ENCODE measurements at places on chromosomes 1 and 21.

- no peak for DNase-seq
Measured at GRCh38 chr1:112172294-112172882, 182.9 kb upstream of the KCND3 start.

DNA sequence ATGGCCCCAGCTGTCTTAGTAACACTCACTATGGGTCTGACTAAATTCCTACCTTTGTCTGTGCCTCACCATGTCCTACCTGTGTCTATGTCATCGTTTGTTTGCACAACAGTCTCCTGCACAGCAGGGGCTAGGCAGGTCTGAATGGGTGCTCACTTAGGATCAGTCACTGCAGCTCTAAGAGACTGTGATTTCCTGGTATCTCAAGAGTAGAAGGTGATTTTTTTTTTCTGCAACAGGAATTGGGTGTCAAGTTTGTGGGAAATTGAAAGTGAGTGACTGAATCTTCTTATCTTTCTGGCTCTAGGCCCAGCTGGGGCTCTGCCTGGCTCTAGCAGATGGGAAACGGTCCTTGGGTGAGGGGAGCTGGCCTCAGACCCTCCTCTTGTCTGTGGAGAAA lies 46.4 kb upstream of the TRABD2B start:
- DNase-seq = no peak

GRCh38 chr1:245939756-245940345 lies 567.2 kb downstream of the SMYD3 start:
- no peak for DNase-seq

- no peak for DNase-seq
Measured at GRCh38 chr1:56520016-56520601, 59.3 kb downstream of the PLPP3 start.

DNA sequence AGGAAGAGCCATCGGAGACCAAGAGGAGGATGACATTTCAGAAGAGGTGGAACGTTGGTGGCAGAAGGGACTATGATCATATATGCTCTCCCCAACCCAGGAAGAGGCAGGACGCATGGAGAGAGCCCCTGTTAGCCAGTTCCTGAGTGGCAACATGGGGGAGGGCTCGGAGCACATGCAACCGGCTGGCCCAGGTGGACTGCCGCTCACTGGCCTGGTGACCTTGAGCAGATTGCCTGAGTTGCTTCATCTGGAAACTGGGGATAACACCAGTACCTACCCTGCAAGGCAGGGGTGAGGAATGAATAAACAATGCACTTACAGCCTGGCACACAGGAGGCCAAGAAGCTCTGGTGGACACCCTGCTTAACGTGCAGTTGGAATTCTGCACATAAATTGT lies 29.0 kb downstream of the SYT6 start:
- DNase-seq = no peak

DNA sequence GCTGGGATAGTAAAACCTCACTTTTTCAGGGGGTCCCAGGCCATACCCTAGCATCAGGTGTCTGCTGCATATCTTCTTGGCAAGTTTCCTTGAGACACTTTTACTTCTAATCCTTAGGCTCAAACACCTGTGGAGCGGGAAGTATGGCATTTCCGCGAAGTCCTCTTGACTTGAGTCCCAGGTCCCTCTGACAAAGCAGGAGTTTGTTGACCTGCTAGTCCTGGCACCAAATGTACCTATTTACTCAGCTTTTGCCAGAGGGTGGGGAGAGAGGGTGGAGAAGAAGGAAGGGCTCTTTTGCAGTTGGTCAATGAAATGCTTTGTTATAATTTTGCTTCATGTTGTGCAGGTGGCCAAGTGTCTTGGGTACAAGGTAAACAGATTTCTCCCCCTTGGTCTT lies 59.7 kb downstream of the CLIC6 start:
- no peak for DNase-seq

GRCh38 chr1:51283979-51284378 lies 46.4 kb downstream of the TTC39A start:
- no peak for DNase-seq

DNA sequence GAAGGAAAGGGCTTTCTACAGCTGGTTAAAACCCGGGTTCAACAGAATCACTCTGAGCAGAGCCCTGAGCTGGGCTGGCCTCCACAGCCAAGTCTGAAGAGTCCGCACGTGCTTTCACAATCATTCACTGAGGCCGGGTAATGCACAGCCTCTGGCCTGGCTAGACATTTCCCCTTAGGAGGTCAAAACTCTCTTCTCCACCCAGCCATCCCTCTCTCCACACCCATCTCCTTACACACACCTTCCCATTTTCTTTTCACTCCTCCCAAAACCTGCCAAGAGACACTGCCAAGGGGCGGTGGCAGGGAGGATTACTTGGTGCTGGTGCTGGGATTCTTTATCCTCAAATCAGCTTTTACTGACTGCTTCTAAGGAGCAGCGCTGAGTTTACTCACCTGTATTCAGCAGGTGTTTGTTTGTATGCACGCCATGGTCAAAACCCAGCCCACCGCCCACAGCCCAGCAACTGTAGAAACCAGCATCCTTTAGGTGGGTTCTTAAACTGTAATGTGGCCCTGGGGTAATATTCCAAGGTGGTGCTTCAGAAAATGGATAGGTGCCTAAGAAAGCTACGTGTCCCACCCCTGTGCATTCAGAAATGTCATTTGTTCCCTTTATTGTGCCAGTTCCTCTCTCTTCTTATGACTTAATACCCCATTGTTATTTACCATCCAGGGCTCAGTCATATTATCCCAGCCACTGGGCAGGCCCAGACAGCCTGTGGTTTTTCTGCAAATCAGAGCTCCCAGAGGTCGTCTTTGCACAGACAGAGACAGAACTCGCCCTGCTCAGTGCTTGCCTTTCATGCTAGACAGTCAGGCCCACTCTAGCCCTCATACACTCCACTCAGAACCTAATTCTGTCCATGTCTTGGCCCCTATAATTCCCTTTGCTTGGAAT lies 80.2 kb downstream of the ADSS2 start:
- DNase-seq = no peak

DNA sequence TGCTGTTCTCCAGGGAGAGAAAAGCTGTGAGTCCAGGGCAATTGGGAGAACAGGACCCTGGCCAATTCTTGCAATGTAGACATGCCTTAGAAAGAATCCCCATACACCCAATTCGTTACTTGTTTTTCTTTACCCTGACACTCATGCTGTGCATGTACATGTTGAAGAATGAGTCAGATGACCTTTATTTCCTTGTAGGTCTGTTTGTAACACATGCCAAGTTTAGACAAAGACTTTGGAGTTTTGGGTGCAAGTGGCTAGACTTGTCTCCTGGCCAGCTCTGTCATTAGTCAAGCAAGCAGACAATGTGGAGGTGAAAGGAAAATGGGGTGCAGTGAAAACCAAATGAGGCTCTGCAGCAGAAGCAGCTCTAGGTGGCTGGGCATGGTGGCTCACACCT lies 38.1 kb downstream of the GNPAT start:
- no peak for DNase-seq

GRCh38 chr1:10644307-10645128 lies 151.9 kb downstream of the CASZ1 start:
- no peak for DNase-seq

GRCh38 chr1:162950187-162950586 lies 89.2 kb upstream of the CCDC190 start:
- DNase-seq = no peak

DNA sequence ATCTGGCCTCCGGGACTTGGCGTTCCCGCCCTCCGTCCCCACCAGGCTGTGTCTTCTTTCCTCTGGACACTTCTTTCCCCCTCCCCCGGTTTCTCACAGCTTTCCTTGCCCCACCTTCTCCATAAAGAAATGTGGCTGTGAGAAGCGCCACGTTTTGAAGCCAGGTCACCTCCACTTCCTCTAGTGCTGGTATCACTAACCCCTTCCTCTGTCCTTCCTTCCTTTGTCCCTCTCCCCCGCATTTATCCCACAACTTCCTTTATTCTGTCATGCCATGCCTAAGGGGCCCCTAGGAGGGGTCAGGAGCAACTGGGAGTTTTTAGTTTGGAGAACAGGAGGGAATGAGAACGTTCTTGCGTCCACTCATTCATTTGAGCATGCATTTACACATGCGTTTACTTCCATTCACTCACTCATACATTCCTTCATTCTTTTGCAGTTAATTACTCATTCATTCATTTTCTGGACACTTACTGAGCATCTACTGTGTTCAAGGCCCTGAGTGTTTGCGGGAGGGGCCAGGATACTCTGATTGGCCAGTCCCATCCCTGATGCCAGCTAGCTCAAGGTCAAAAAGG lies 5.0 kb upstream of the ACOT11 start:
- no peak for DNase-seq

- DNase-seq = no peak
Measured at GRCh38 chr21:40333731-40334130, 466.5 kb downstream of the PCP4 start.

DNA sequence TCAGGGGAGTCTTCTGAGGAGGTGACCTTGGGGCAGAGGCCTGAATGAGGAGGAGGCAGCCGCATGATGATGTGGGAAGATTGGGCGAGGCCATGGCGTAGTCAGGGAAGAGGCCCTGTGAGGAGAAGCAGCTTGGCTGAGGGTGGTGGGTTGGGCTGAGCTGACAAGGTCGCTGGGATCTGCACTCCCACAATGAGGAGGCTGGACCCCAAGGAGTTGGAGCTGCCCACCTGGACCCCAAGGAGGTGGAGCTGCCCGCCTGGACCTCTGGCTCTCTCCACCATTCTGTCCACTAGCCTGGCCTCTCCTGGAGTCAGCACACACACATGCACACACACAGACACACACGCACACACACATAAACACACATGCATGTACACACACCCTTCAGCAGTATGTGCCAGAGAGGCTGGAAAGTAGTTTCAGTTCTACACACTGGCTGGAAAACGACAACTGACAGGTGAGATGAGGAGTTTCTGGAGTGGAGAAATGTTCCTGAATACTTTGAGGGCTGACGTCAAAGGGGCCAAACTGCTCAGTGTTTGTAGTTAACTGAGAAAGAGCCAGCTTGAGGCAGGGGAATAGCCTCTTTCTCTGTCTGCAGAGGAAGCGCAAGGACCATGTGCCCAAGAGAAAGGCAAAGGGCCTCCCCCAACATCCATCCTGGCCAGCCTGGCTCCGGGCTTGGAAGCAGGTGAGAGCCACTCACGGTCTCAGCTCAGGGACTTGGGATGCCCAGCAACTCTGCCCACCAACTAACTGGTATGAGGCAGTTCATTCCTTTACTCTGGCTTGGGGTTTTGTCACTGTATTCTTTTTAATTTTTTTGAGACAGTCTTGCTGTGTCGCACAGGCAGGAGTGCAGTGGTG lies 7.1 kb downstream of the SMPDL3B start:
- no peak for DNase-seq

GRCh38 chr1:74399249-74399648 lies 113.2 kb downstream of the LRRC53 start:
- DNase-seq = no peak

DNA sequence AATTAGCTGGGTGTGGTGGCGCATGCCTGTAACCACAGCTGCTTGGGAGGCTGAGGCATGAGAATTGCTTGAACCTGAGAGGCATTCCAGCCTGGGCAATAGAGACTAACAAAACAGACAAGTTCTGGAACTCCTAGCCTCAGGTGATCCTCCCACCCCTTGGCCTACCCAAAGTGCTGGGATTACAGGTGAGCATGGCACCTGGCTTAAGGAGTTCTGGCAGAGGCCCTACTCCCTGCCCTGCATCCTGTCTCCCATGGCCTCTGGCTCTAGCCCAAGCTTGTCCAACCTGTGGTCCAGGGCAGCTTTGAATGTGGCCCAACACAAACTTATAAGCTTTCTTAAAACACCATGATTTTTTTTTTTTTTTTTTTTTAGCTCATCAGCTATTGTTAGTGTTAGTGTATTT lies 20.4 kb downstream of the TOMM20 start:
- DNase-seq = no peak

GRCh38 chr1:24387636-24388175 lies 25.9 kb downstream of the STPG1 start:
- DNase-seq = no peak

- DNase-seq = no peak
Measured at GRCh38 chr1:59593798-59594790, 220.7 kb upstream of the HOOK1 start.

DNA sequence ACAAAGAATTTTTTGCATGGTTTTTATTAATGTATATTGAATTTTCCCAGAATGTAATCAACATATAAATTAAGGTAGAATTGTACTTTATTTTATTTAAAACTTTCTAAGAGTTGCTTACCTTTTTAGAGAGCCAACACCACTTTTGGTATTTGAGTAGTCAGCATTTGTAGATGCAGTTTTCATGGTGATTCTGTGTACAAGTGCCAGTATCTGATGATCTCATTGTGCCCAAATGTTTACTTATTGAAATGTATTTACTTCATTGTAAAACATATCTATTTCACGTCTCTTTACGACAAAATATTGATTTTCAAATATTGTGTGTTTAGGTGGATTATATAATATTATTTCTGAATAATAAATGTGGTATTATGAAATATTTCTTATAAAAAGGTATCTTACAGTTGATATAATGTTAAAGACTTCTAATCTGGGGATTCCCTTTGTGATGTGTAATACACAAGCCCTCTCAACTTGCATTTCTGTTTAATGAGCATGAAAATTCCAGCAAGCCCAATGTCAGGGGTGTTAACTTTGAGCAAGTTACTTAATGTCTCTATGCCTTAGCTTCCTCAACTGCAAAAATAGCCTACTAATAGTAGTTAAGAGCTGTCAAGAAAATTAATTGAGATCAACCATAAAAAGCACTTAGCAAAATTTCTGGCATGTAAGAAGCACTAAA lies 141.8 kb upstream of the ZNF648 start:
- no peak for DNase-seq

DNA sequence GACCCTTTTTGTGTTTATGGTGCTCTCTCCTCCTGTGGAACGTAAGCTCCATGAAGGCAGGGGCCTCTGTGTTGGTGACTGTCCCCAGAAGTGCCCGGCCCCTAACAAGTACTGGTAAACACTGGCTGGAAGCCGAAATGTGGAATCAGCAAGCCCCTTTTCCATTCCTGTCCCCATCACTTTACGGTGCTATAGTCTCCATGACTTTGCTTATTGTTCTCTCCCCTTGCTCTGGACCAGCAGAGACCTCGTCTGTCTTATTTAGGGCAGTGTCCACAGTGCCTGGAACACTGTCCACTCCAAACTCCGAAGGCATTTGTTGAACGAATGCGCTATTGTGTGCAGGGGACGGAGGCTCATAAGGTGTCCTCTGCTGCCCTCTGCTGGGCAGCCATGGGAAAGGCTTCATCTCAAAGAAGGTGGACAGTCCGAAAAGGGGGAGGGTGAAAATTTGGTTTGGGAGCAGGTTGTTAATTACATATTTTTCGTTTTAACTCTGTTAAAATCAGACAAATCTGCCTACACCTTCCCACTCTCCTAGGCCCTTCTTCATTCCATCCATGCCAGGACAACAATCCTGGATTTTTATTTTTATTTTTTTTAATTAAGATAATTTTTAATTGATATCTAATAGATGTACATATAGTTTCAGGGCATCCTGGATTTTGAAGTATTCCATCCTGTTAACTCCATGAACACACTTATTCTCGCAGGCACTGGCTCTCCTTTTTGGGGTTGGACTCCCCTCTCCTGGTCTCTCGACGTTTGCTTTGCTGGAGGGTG lies 115.6 kb downstream of the PGBD5 start:
- peak; percentile 85 for DNase-seq
